Stimulated activated CD8-positive, alpha-beta memory T cell treated with anti-CD3 and anti-CD28 coated beads, Interleukin-15, amount 100 ng/mL, for 24 hours (primary cell): ENCODE measurements at places on chromosomes 4 and X.

- DNase-seq: no peak
Observed at GRCh38 chrX:154737136-154737535, 13.7 kb downstream of the GAB3 start.

- no peak for DNase-seq
Observed at GRCh38 chrX:10159145-10159468, 2.3 kb downstream of the CLCN4 start.

- no peak for DNase-seq
Observed at GRCh38 chr4:157885811-157886210, 287.0 kb downstream of the GASK1B start.

- no peak for DNase-seq
Observed at GRCh38 chrX:331825-332495, 13.4 kb upstream of the GTPBP6 start.

GRCh38 chrX:3371163-3371562, 24.7 kb upstream of the MXRA5 start:
- DNase-seq: no peak

DNA sequence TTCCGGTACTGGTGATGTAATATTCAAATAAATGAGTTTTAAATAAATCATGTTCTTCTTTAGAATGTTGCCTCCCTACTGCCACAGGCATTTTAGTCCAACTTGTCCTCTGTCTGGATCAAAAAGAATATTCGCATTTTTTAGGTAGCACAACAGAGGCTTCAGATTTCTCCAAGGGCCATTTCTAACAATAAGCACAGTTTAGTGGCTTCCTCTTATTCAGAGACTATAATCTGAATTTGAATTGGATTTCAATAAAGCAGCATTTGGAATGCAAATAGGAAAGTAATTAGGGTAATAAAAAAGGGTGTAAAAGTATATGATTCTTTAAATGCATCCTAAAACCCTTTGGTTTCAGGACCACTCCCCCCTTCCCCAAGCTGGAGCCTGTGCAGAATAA, 167.9 kb upstream of the GLRA2 start:
- DNase-seq: no peak

- DNase-seq: no peak
Observed at GRCh38 chrX:20056704-20057103, 60.0 kb downstream of the MAP7D2 start.

GRCh38 chr4:82419451-82419850, 10.8 kb downstream of the HNRNPDL start:
- DNase-seq: no peak

- no peak for DNase-seq
Observed at GRCh38 chrX:134026565-134027311, 41.3 kb upstream of the GPC3 start.
